CD4-positive, alpha-beta T cell treated with Interleukin-15 for 1 hour (primary cell): ENCODE measurements at places on chromosomes 11 and 22.

DNA sequence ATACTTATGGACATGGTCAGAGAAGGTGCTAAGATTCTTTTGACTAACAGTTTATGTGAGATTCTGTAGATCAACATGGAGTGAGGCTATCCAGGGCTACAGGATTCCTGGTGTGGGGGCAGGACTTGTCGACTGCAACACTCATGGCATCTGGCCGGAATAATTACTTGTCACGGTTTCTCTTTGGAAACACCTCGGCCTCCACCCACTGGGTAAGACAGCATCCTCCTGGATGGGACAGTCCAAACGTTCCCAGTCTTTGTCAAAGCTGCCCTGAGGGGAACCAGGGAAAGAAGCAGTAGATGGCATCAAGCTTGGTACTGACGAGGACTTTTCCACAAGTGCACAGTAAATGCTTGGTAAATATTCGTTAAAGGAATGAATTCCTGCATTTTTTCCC, 762.8 kb downstream of the BRD1 start:
- DNase-seq: no peak

GRCh38 chr22:30612789-30613188, 5.8 kb downstream of the TCN2 start:
- no peak for DNase-seq

DNA sequence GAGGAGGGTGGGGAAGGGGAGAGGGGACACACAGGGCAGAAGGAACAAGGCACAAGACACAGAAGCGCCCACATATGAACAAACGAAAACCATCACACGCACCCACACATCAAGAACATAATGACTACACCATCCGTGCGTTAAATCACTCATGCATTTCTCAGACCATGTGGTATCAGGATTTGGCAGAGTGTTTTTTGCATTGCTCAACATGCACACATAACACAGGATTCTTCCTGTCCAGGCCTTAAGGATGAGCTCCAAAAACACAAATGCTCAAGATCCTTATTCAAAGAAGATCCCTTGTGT, 309.5 kb downstream of the CADM1 start:
- no peak for DNase-seq

DNA sequence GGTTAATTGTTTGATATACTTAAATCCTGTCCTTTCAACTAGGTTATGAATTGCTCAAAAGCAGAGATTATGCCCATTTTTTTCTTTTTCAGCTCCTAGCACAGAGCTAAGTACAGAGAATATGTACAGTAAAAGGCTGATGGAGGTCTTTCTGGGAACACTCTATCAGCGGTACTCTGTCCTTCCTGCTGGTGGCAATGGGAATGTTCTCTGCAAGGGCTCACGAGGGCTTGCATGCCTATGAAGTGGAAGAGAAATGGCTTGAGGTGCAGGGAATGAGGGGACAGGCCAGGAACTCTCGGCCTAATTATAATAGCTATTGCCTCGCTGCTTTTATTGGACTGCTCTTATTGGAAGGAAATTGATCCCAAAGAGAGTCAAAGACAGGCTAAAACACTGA, 83.7 kb upstream of the RAB1B start:
- no peak for DNase-seq
